ENCODE measurements at places on chromosomes 5 and 9. TPM values are rescaled to one million over a fixed set of nuclear protein-coding genes. Genes with fewer than 3 reads are reported as not detected.

The CMYA5 gene
- total RNA-seq = 2.9 TPM

The IGFBPL1 gene
- 2.5 TPM for total RNA-seq

The UBE2B gene
- total RNA-seq = 31.2 TPM

The HAPLN1 gene
- total RNA-seq = not detected

The QRFP gene
- total RNA-seq = not detected

The CATSPER3 gene
- total RNA-seq = 0.13 TPM
